ENCODE measurements at places on chromosomes 2 and 18. TPM values are rescaled to one million over a fixed set of nuclear protein-coding genes. Genes with fewer than 3 reads are reported as not detected.

DNA sequence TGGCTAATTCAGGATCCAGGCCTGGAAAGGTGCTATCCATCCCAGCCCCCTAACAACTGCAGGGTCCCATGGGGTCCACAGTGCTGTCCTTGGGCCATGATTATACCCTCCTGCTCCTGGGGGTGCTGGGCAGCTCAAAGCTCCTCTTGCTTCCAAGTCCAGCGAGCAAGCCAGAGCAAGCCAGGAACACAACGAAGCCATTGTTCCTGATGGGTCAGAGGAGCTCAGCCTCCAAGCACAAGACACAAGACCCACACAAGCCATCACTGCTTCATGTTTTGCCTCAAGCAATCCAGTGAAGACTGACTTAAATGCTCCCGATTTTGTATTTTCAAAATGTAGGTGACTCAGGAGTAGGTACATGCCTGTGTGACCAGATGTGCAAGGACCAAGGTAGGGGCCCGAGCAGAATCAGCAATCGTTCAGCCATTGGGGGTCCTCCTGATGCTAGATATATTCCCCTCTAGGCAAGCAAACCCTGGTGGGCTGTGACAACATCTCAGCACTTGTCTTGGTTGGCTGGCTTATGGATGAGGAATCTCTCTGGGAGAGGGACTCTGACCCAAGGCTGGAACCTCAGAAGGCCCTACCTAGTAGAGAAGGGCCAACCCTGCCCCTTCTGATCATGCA lies 90.8 kb downstream of the EPAS1 start:
- no peak for DNase-seq

TMX3 gene
- 27.1 TPM for total RNA-seq

- no peak for DNase-seq
Measured at GRCh38 chr2:56148825-56149224, 35.0 kb upstream of the CCDC85A start.

DNA sequence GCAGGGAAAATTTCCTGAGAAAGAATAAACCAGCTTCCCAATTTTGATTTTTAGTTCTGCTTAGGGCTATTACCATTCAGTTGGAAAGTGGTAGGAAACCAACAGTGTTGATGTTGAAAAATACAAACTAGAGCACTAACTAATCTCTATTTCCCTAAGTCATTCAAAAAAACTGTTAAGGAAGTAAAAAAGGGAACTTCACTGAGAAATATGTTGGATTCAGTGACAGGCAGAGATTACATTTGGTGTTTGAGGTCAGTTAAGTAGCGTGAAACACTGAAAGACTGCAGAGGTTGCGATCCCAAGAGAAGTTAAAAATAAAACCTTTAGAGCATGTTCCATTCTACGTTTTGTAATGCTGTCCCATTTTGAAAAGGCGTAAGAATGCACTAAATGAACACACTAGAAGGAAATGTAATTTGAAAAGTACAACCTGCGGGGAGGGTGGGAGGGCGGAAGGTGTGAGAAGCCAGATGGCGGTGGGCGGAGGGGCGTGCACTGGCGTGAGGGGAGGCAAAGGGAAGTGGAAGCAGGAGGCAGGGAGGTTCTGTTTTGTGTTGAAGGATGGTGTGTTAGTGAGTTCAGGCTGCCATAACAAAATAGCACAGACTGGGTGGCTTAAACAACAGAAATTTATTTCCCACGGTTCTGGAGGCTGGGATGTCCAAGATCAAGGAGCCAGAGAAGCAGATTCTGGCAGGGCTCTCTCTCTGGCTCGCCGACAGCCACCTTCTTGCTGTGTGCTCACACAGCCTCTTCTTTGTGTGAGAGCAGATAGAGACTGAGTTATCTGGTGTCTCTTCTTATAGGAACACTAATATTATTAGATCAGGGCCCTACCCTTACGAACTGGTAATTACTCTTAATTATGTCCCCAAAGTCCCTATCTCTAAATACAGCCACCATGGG lies 94.3 kb upstream of the KCTD1 start:
- DNase-seq, result no peak

DNA sequence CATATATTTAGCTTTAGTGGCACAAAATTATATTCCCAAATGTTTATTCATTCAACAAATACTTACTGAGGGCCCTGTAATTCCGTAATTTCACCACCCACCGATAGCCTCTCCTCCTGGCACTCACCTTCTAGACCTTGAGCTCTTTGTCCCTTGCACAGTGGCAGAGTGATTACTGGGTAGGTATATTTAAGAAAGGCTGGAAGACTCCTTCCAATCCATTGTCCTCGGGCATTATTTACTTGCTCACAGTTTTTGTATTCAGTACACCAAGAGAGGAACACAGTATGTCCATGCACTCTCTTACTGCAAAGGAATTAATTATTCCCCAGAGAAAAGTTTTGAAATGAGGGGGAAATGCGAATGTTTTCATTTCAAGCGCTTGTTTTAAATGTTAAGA lies 1.1 kb upstream of the CDCA7 start:
- no peak for DNase-seq

GRCh38 chr2:101850450-101850849 lies 141.3 kb upstream of the IL1R2 start:
- no peak for DNase-seq

REEP1 gene
- total RNA-seq, result 22.5 TPM

DNA sequence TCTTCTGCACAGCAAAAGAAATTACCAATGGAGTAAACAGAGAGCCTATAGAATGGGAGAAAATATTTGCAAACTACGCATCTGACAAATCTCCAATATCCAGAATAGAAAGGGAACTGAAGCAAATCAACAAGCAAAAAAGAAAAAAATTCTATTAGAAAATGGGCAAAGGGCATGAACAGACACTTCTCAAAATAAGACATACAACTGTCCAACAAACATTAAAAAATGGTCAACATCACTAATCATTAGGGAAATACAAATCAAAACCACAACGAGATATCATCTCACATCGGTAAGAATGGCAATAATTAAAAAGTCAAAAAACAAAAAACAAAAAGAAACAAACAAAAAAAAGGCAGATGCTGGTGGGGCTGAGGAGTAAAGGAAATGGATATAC lies 356.4 kb downstream of the ADCYAP1 start:
- no peak for DNase-seq

DSEL gene
- total RNA-seq, result 3.3 TPM

- no peak for DNase-seq
Measured at GRCh38 chr2:185780890-185781289, 42.3 kb downstream of the FSIP2 start.

GRCh38 chr2:24009367-24009679 lies 562 bp upstream of the MFSD2B start:
- no peak for DNase-seq

SCN9A gene
- 0.71 TPM for total RNA-seq

GRCh38 chr2:21270083-21270491 lies 146.3 kb downstream of the TDRD15 start:
- no peak for DNase-seq

GRCh38 chr2:768451-768850 lies 91.2 kb upstream of the TMEM18 start:
- DNase-seq, result no peak

GRCh38 chr2:38269421-38269820 lies 107.7 kb downstream of the ATL2 start:
- DNase-seq, result no peak

GRCh38 chr2:47225061-47225783 lies 70.1 kb upstream of the STPG4 start:
- peak; percentile 83 for DNase-seq

ERBB4 gene
- total RNA-seq, result 35.4 TPM

DNA sequence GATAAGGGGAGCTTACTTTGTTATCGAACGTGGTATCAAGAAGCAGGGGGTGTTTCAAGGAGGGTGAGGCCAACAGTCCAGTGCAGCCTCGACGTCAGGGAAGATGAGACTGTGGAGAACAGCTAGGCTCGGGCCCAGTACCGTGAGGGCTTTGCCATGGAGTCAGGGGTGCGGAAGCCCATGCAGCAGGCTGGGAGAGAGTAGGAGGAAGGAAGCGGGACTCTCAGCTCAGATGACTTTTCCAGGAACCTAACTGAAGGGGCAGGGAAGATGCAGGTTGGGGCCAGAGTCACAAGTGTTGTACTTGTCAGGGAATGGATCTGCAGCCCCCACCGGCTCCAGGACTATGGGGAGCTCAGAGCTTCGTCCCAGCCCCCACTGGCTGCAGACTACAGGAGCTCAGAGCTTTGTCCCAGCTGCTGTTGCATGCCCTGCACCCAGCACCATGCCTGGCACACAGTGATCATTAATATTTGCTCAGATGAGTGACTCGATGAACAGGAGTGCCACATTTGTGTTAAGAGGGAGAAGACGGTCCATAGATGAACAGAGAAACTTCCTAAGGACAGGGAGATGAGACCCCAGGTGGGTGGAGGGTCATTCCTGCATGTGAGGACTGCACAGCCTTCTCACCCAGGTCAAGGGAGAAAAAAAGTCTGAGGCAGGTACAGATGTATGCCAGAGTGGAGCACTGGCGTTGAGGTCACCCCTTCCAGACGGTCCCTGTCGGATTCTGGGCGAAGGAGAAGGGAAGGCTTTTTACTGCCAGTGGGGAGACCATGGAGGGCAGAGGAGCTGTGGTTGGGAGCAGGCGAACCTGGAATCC lies 36.4 kb downstream of the PTGR3 start:
- DNase-seq, result no peak

KCNS3 gene
- total RNA-seq, result 3.0 TPM

SCN7A gene
- 23.0 TPM for total RNA-seq

GRCh38 chr2:24179683-24180082 lies 4.8 kb downstream of the FAM228A start:
- DNase-seq, result no peak

DNA sequence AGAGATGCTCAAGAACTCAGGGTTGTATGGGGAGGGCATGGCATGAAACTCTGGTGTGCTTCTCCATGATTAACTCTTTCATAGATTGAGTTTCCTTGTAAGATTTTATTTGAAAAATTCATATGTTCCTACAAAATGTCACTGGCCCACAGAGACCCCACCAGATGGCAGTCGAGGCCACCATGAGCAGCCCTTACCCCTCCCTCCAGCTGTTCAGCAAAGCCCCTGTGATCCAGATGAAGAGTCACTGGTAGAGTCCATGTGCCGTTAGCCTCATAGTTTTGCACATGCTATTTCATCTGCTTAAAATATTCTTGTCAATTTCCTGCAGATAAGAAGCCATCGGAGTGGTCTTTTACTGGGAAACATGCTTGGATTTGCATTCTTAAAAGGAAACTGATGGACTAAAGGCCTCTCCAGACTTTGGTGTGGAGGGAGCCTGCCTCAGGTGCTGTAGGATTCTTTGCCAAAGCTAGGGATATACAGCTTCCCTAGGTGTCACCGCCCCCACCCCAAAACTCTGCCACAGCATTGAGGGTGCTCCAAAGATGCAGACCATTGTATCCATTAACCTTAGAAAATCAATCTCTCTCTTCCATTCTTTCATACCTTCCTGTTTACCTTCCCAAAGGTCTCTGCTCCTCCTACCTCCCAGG lies 18.8 kb downstream of the ZNF385B start:
- peak; percentile 39 for DNase-seq

POTEI gene
- total RNA-seq, result 3.0 TPM

DPP10 gene
- 0.74 TPM for total RNA-seq

GRCh38 chr2:54569745-54570301 lies 113.7 kb downstream of the SPTBN1 start:
- DNase-seq, result no peak

DNA sequence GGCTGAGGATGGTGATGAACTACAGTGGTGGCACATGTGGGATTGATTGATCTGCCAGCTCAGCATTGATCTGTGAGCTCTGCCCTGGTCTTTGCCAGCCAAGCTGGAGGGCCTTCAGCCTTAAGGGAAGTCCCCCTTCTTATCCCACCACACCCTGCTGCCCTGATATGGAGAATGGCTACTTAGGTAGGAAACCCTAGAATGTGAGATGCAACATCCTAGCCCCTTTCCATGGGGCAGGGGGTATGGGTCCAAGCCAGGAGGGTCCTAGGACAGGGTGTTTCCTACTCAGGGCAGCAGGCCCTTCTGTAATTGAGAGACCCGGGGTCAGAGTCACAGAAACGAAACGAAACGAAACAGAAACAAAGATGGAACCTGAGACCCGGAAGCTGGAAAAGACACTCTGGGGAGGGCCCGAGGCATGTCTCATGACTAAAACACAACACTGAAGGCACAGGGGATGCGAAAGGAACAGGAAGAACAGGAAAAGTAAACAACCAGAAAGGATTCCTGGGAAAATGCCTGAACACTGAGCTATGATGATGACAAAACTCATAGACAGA lies 16.9 kb upstream of the SULT1C2 start:
- DNase-seq, result no peak

- DNase-seq, result no peak
Measured at GRCh38 chr2:7566382-7566881, 649.2 kb downstream of the RNF144A start.

CCBE1 gene
- 2.7 TPM for total RNA-seq

GRCh38 chr2:218008060-218009040 lies 5.6 kb upstream of the TNS1 start:
- no peak for DNase-seq

KIF3C gene
- total RNA-seq, result 4.0 TPM

ZNF521 gene
- total RNA-seq, result 54.5 TPM

CNRIP1 gene
- total RNA-seq, result 22.0 TPM

DNA sequence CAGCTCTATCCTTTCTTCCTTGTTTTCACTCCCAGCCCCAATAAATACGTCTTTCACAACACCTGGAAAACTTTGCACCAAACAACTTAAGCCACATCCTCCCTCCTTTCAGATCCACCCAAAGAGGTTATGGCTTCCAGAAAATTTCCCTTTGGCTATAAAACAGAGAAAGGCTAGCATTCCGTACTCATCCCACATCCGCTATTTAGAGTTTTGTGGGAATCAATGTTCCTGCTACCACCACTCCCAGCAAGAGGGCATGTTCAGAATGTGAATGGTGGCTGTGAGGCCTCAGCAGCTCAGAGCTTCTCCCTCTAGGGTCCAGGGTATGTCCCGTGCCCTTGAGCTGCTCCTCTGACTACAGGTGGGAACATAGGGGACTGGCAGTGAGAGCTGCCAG lies 214.6 kb downstream of the NCK2 start:
- DNase-seq, result no peak

KLHL41 gene
- 90.6 TPM for total RNA-seq

DNAJC5G gene
- 2.1 TPM for total RNA-seq

- peak; percentile 79 for DNase-seq
Measured at GRCh38 chr2:133844214-133844892, 276.1 kb upstream of the NCKAP5 start.

GRCh38 chr2:225270861-225271260 lies 128.6 kb upstream of the NYAP2 start:
- no peak for DNase-seq

All from right cardiac atrium (tissue), 5 donors.